ENCODE measurements at places on chromosomes 4 and X.

- no peak for DNase-seq
These were observed 153.3 kb downstream of the BCOR start for GRCh38 chrX:39944416-39944815.

- DNase-seq: no peak
These were observed 259.8 kb downstream of the KCNIP4 start for GRCh38 chr4:21688596-21689265.

DNA sequence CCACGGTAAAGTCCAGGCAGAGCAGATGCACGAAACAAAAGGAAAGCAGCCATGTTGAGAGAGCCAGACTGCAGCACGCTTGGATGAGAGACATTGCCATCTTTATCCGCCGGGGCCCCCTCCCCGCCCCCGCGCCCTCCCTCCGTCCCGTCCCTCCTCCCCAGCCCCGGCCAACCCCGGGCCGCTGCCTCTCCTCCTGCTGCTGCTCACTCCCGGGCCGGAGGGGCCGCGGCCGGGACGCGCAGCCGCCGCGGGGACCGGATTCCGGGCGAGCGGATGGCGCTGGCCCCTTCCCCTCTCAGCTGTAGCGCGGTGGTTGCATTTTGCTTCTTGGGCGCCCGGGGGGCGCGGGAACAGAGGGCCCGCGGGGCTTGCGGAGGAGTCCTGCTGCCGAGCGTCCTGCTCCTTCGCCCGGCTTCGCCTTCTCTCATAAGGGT, 542 bp downstream of the RNF150 start:
- DNase-seq: no peak

GRCh38 chrX:41661366-41662095, 27.2 kb upstream of the GPR34 start:
- no peak for DNase-seq

GRCh38 chrX:130984782-130985181, 73.4 kb upstream of the ARHGAP36 start:
- DNase-seq: no peak

DNA sequence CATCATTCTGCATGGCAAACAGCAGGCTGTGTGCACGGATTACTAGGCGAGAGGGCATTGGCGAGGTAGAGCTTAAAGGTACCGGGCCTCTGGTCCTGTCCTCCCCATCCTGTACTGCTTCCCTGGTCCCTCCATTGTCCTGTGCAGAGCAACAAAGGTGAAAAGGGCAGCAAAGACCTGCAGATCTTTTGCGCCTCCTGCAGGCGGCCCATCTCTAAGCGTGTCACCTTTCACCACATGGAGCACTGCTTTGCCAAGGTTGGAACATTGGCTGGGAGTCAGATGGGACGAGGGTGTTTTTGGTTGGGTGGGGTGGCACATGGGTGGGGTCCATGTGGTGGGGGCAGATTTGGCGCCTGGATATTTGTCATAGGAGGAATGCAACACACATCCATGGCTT, 64.7 kb upstream of the UXT start:
- DNase-seq: no peak

GRCh38 chr4:7828011-7828720, 111.5 kb downstream of the AFAP1 start:
- peak; percentile 25 for DNase-seq

DNA sequence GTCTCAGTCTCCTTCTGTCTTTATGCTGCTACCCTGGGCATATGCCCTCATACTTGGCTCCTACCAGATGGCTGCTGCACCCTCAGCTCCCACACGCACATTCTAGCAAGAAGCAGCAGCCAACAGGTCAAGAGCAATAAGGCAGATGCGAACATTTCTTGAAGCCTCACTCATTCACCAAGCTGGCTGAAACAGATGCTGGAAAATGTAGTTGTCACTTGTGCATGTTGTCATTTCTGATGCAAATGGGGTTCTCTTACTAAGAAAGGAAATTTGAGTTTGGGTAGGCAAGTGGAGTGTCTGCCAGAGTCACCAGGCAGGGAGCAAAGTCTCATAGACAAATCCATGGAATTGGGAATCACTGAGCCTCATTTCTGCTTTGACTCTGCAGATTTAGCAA, 57.4 kb upstream of the SORBS2 start:
- DNase-seq: no peak

DNA sequence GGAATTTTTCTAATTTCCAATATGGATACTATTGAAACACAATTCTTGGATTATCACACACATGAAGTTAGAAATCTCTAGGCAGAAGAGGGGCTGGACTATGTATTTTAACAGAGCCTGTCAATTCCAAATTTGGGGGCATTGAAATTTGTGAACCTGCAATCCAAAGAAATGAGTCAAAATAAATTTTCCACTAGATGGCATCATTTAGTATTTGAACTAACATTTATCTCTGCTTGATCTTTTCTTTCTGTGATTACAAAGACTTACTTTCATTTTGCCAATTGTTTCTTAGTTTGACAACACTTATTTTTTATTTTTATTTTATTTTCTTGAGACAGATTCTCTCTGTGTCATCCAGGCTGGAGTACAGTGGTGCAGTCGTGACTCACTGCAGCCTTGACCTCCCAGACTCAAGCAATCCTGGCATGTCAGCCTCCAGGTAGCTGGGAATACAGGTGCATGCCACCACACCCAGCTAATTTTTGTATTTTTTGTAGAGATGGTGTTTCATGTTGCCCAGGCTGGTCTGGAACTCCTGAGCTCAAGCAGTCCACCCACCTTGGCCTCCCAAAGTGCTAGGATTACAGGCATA, 2.7 kb upstream of the PYURF start:
- DNase-seq: no peak

GRCh38 chr4:15964159-15964558, 1.2 kb upstream of the FGFBP2 start:
- DNase-seq: no peak

GRCh38 chr4:135838889-135839288, 1637.3 kb upstream of the PABPC4L start:
- no peak for DNase-seq

DNA sequence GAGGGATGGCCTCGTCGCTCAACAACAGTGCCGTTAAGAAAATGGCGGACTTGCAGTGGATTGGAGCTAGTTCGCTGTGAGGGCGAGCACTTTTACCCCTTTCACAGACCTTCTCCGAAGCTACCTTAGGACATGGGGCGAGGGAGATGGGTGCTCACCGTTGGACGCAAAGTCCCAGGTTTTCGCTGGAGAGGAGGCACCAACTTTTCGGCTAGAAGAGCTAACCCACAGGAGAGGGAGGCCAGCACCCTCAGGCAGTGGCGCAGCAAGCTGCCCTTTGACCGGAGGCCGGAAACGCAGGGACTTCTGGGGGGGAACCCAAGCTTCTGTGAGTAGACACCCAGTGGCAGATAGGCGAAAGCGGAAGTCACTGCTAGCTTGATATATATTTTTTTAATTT, 93.1 kb upstream of the IL13RA1 start:
- no peak for DNase-seq

DNA sequence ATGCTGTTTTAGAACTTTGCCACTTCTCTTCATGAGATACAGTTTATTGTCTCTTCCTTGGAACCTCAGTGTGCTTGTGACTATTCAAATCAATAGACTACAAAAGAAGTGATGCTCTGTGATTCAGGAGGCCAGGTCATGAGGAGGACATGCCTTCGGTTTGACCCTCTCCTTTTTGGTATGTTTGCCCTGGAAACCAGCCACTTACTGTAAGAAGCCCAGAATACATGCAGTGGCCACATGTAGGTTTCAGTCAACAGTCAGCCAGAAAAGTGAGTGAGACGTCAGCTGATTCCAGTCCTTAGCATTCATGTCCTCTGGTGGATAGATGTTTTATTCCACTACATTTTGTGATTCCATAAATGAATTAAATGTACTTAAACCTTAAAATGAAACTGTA, 328.7 kb downstream of the PCDH18 start:
- no peak for DNase-seq

DNA sequence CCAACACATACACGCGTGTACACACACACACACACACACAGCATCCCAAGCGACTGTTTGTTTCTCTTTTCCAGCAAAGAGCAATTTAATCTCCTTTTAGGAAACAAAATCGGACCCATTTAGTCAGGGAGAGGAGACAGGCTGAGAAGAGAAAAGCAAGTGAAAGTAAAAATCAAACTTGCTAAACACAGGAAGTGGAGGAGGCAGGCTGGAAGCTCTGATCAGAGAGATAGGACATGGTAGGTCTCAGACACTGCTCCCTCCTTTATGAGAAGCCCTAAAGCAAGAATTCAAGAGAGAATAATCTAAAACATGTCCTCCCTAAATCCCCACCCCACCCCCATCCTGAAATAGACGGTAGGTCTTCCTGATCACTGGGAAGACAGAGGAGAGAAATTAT, 62.3 kb downstream of the GPC3 start:
- no peak for DNase-seq

GRCh38 chr4:178205826-178206225, 763.6 kb upstream of the AGA start:
- DNase-seq: no peak

GRCh38 chr4:77202491-77202890, 45.5 kb downstream of the CCNG2 start:
- DNase-seq: no peak

DNA sequence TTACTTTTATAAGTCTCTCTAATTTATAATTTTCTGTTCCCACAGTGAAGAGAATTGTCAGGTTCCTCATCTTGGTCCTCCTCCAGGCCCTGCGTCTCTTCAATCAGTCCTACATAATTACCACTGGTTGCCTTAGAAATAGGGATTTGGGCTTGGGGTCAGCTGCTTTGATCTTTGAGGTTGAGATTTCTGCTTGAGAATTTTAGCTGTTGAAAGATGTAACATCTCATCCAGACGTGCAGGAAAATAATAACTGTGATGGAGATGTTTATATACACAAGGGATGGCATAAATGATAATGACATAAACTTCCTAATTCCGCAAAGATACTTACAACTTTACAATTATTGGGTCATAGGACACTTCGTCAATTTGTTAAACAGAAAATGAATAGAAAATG, 30.3 kb downstream of the AADAT start:
- DNase-seq: no peak

DNA sequence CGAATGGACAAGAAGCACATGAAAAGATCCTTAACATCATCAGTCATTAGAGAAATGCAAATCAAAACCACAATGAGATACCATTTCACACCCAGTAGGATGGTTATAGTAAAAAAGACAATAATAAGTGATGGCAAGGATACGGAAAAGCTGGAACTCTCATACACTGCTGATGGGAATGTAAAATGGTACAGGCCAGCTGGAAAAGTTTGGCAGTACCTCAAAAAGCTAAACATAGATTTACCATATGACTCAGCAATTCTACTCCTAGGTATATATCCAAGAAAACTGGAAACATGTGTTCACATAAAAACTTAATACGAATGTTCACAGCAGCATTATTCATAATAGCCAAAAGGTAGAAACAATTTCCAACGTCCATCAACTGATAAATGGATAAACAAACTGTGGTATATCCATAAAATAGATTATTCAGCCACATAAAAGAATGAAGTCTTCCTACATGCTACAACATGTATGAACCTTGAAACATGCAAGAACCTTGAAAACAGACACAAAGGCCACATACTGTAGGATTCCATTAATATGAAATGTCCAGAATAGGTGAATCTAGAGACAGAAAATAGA, 11.9 kb downstream of the RPS6KA3 start:
- no peak for DNase-seq

DNA sequence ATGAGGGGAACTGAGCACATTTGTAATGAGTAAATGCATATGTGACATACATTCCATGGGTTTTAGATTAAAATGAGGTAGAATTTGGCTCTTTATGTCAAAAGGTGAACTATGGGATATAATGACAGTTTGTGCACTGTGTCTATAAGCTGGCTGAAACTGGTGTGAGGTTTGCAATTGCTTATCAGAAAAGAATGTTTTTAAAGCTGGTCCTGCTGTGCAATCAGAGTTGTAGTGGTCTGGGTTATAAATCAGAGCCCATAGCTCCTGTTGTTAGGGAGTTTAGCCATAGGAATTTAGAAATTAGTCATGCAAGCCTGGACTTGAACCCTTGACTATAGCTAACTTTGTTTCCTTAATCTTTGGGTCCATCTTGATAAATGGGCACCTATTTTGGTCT, 23.1 kb upstream of the GATB start:
- DNase-seq: no peak

DNA sequence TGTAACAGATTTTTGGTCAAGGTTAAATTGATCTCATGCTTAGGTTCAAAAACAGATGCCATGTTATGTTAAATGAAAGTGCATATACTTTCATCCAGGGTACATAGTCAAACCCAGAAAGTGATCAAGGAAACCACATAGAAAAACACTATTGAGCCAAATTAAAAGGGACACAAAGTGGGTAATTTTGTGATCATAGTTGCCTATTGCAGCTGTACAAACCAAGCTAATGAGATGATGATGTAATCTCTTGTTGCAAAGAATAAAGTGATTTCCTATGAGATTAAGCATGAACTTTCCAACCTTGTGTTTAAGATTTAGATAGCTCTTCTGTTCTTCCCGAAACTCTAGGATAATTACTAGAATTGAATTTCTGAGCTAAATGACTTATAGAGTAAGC, 20.2 kb upstream of the LIMCH1 start:
- DNase-seq: no peak

DNA sequence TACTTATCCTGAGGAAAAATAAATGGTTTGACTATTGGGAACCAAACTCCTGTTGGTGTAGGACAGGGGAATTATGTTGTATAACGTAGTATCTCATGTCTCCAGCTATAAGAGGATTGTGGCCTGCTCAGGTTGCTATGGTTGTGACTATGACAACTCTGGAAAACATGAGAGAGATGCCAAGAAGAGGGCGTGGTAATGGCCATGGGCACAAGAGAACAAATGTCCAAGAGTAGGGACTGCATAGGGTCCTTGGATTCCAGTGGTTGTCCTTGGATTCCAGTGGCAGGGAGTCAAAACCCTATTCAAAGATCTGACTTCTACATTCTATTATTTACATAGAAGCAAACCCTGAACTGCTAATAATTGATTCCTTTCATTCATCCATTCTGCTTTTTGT, 6.8 kb upstream of the MOB1B start:
- no peak for DNase-seq

DNA sequence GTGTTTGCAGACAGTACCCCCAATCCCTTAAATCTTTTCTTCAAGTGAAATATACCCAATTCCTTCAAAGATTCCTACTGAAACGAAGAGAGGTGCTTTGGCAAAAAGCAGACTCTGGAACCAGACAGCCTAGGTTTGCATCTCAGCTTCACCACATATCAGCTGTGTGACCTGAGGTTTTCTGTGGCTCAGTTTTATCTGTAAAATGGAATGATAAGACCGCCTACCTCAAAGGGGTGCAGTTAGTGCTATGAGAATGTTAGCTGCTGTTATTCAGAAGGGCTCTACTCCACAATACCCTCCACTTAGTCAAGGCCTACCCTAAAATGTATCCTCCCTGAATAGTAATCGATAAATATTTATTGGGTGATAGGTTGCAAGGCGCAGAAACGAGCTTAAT, 664 bp downstream of the PIR start:
- DNase-seq: no peak

DNA sequence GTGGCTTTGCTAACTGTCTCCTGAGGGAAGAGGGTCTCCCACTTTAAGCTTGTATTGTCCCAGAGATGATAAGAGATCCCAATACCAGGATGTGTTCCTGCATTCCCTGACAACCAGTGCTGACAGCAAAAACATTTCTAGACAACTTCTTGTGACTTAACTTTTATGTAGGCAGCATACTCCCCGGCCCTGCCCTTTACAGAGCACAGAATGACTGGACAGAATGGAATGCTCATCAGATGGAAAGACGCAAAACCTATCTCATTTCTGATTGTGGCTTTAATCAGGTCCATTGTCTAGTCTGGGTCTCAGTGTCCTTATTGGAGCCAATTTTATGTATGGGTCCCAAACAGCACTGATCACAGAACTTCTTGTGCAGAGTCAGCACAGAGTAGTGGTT, 18.2 kb upstream of the PLAC1 start:
- no peak for DNase-seq

GRCh38 chr4:25425361-25425760, 48.3 kb downstream of the ANAPC4 start:
- DNase-seq: no peak

Measured in GM06990 (cell line).